Heart right ventricle (tissue), 16 donors: ENCODE measurements at places on chromosomes 2 and 18. TPM values are rescaled to one million over a fixed set of nuclear protein-coding genes. Genes with fewer than 3 reads are reported as not detected.

GRCh38 chr2:164917296-164917903 is 37.9 kb downstream of the SLC38A11 start:
- H3K27ac ChIP-seq, result no peak overlapping the region
- DNase-seq, result peak; percentile 16
- no peaks in the 10 kb centered on the region for H3K36me3 ChIP-seq
- H3K4me3 ChIP-seq, result no peak overlapping the region
- H3K4me1 ChIP-seq, result peaks cover 12% of the 10 kb centered on the region
- no peaks in the 10 kb centered on the region for H3K27me3 ChIP-seq

GRCh38 chr2:235534678-235535422 is 41.0 kb downstream of the AGAP1 start:
- H3K4me1 ChIP-seq, result peaks cover 4% of the 10 kb centered on the region
- no peak overlapping the region for H3K4me3 ChIP-seq
- H3K27me3 ChIP-seq, result no peaks in the 10 kb centered on the region
- no peaks in the 10 kb centered on the region for H3K36me3 ChIP-seq

GRCh38 chr2:238773472-238773871 is 74.4 kb upstream of the TWIST2 start:
- H3K36me3 ChIP-seq, result no peaks in the 10 kb centered on the region
- H3K4me3 ChIP-seq, result no peak overlapping the region
- no peaks in the 10 kb centered on the region for H3K4me1 ChIP-seq
- H3K27ac ChIP-seq, result no peak overlapping the region

DNA sequence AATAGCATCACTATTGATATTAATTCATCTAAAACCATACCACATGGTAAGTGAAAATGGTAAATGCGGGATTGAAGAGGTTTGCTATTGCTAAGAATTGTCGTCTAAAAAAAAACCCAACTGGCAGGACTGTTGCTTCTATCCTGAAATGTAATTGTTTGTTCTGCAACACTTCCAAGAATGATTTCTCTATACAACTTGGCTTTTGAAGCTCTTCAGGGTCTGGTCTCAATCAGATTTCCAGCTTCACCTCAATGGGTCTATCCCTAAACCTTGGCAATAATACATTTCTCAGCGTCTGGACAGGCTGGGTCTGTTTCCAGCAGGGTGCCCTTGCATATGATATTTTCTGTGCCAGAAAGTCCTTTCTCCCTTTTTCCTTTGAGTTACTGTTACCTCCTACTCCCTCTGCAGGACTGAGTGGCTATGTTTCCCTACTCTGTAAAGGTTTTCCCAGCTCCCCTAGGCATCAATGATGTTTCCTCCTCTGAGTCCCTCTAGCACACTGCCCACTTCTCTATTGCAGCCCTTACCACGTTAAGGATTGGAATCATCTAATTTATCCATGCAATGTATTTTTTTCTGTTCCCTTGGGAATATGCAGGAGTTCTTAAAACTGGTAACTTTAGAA is 118.2 kb upstream of the REV1 start:
- no peak overlapping the region for H3K27ac ChIP-seq
- H3K36me3 ChIP-seq, result no peaks in the 10 kb centered on the region

- no peak for DNase-seq
- H3K4me1 ChIP-seq, result peaks cover 5% of the 10 kb centered on the region
- H3K27ac ChIP-seq, result no peak overlapping the region
- no peak overlapping the region for H3K4me3 ChIP-seq
- no peaks in the 10 kb centered on the region for H3K27me3 ChIP-seq
These were observed 38.1 kb downstream of the TMEM87B start for GRCh38 chr2:112093216-112093615.

DNA sequence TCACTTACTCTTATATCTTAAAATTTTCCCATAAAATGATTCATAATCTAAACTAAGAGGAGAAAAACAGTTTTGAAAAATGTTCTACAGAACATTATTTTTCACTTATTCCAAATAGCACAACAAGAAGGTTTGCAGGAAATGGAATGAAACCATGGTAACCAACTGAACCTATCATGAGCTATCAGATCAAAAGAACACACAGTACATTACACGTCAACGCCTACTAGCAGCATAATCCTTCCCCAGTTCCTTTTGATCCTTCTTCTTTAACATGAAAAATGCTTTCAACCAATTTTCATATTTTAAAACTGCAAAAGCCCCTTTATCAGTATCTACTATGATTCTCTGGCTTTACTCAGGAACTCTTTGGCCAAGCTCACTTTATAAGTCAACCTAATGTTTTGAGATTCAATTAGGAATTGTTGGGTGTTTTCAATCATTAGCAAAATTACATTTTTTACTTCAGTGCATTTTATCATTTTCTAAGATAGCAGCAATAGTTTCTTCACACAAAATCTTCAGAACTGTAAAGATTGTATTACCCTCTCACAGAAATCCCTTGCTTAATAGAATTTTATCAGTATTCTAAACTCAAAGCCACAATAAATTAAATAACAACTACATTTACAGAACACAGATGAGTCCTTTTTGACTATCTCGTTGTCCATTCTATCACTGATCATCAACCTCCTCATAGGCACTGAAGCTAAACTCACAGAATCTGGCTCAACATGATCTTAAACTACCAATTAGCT is 102.5 kb downstream of the CHN1 start:
- H3K27me3 ChIP-seq, result no peaks in the 10 kb centered on the region
- no peak overlapping the region for H3K4me3 ChIP-seq
- H3K36me3 ChIP-seq, result no peaks in the 10 kb centered on the region
- DNase-seq, result no peak

SERPINB10 gene
- total RNA-seq, result not detected

DNA sequence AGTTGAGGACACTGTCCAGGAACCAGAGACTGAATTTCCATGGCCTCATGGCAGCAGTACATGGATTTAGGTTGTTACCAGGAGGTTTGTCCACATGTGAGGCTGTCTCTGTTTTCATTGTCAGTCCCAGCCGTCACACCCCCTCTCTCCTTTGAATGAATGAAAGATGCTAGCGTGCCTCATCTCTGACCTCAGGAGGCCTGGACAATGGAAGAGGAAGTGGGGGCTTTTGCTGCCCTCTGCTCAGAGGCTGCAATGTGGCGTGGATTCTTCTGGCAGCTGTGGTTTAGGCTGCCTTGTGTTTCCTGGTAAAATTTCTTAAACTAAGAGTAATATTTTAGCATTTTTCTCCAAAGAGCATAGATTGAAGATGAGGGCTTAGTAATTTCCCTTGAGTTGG is 47.5 kb downstream of the RAB31 start:
- H3K4me3 ChIP-seq, result no peak overlapping the region
- H3K27ac ChIP-seq, result no peak overlapping the region
- DNase-seq, result no peak
- no peaks in the 10 kb centered on the region for H3K4me1 ChIP-seq

CRACDL gene
- total RNA-seq, result 3.8 TPM

GRCh38 chr2:2033691-2034090 is 289.4 kb upstream of the PXDN start:
- DNase-seq, result no peak
- no peaks in the 10 kb centered on the region for H3K4me1 ChIP-seq
- H3K4me3 ChIP-seq, result no peak overlapping the region
- no peak overlapping the region for H3K27ac ChIP-seq

FBXO41 gene
- total RNA-seq, result 0.61 TPM
